Glutamatergic neuron (in vitro differentiated cells): ENCODE measurements at places on chromosomes 7 and 10. TPM values are rescaled to one million over a fixed set of nuclear protein-coding genes. Genes with fewer than 3 reads are reported as not detected.

The SOSTDC1 gene
- total RNA-seq = not detected

The SLC16A12 gene
- total RNA-seq = not detected

The HMX2 gene
- total RNA-seq = not detected

The CPA2 gene
- total RNA-seq = not detected

The C1GALT1 gene
- 15.3 TPM for total RNA-seq

The SH2D4B gene
- 0.12 TPM for total RNA-seq

The AKR1E2 gene
- 8.7 TPM for total RNA-seq

The ADARB2 gene
- 20.6 TPM for total RNA-seq
